ENCODE measurements at places on chromosomes 7 and 10. TPM values are rescaled to one million over a fixed set of nuclear protein-coding genes. Genes with fewer than 3 reads are reported as not detected.

The UNC5B gene
- 135 TPM for total RNA-seq

The SAP25 gene
- not detected for total RNA-seq

The BMPER gene
- 9.7 TPM for total RNA-seq

The CTAGE4 gene
- total RNA-seq, result 0.36 TPM

The EN2 gene
- total RNA-seq, result under 0.01 TPM

The SLC13A4 gene
- total RNA-seq, result 0.36 TPM

The LRRC18 gene
- total RNA-seq, result not detected
